B cell (primary cell): ENCODE measurements at places on chromosomes 16 and 17. TPM values are rescaled to one million over a fixed set of nuclear protein-coding genes. Genes with fewer than 3 reads are reported as not detected.

PARD6A gene
- total RNA-seq = 13.6 and 14.8 TPM in 2 replicates

- DNase-seq = no peak
Observed at GRCh38 chr16:57862698-57863433, 60.6 kb upstream of the KIFC3 start.

GRCh38 chr16:3963203-3963602 is 82.7 kb upstream of the CREBBP start:
- peak; percentile 72 for DNase-seq

DNA sequence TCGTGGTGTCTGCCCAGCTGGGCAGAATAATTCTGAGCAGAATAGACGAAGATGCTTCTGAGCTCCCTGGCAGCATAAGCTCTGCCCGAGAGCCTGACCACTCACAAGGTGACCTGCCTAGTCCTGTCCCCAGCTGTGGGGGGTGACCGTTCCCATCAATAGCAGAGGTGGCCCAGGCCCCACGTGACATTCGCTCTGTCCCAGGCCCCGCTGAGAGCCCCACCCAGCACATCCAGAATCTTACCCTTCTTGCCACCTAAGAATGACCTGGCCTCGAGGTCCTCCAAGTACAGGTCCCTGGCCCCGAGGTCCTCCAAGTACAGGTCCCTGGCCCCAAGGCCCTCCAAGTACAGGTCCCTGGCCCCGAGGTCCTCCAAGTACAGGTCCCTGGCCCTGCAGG is 695 bp upstream of the TMEM204 start:
- no peak for DNase-seq

DNA sequence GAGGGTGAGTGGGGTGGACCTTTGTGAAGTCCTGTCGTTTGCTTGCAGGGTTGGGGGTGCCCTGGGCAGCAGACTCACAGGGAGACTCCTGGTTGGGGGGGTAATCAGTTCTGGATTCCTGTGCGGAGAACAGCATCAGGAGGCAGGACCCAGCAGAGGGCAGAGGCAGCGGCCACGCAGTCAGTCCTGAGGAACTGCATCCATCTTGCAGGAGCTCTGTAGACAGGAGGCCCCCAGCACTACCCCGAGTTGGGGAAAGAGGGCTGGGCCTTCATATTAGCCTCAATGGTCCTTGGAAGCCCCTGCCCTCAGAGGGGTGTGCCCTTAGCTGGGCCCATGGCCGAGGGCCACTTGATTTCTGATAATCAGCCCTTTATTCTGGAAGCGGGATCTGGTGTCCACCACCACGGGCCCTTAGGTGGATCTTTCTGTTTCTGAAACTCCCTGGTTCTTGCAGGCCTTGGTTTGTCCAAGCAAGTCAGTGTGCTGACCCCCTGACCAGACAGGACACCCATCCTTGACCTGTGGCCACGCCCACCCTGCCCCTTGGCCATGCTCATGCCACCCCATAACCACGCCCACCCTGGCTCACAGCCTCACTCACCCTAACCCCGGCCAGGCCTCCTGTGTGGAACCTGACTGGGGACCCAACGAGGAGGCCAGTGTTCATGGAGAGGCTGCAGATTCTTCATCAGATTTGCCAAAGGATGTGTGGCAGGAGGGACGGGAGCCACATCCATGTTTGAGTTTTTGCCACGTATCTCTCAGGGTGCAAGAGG is 73.5 kb upstream of the CBX4 start:
- no peak for DNase-seq

C16orf95 gene
- 2.3 and 2.5 TPM in 2 replicates for total RNA-seq

CCL18 gene
- not detected in 2 replicates for total RNA-seq
